ENCODE measurements at places on chromosomes 7 and 10. TPM values are rescaled to one million over a fixed set of nuclear protein-coding genes. Genes with fewer than 3 reads are reported as not detected.

GRCh38 chr10:62582101-62582705 lies 208.0 kb downstream of the ZNF365 start:
- H3K27ac ChIP-seq: peak overlapping the region; percentile 47
- H3K4me3 ChIP-seq: no peak overlapping the region
- no peaks in the 10 kb centered on the region for H3K27me3 ChIP-seq

- no peak overlapping the region for H3K27ac ChIP-seq
- no peaks in the 10 kb centered on the region for H3K4me1 ChIP-seq
- no peak overlapping the region for H3K4me3 ChIP-seq
- no peaks in the 10 kb centered on the region for H3K36me3 ChIP-seq
These were observed 4.0 kb upstream of the GCK start for GRCh38 chr7:44193011-44193802.

INHBA gene
- 19.2 TPM for total RNA-seq

CDK1 gene
- 0.66 TPM for total RNA-seq

DNA sequence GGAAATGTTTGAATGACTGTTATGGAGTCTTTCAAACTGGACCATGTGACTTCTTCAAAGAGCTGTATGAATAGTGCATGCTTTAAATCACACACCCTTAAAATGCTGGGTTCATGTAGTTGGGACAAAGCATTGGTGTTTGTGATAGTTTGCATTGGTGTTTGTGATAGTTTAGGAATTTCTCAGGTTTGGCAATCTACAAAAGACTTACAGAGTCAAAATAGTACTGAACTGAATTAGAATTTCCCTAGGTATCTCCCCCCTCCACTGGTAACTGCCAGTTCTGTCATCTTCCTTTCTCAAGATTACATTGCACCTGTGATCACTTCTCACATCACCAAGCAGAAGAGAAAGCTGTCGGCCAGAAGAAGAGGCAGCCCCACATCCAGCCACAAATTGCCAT lies 261.1 kb downstream of the GATA3 start:
- no peak overlapping the region for H3K4me3 ChIP-seq
- H3K36me3 ChIP-seq: no peaks in the 10 kb centered on the region
- no peaks in the 10 kb centered on the region for H3K27me3 ChIP-seq
- H3K4me1 ChIP-seq: no peaks in the 10 kb centered on the region

CTAGE8 gene
- 0.71 TPM for total RNA-seq

DNA sequence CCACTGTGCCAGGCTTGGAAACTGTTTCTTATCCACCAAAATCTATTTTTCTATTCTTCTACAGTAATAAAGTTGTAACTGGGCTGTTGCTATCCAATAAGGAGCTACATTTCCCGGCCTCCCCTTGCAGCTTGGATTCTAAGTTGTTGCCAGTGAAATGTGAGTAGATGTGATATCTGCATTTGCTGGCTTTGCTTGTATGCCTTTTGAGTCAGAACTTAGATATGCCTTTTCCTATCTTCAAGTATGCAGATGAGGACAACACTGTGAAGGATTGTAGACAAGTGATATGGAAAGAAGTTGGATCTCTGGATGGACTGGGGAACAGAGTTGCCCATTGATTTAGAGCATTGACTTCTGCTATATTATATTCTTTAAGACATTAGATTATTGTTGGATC lies 236.9 kb downstream of the REEP3 start:
- DNase-seq: no peak
- H3K27ac ChIP-seq: no peak overlapping the region
- H3K36me3 ChIP-seq: no peaks in the 10 kb centered on the region
- no peaks in the 10 kb centered on the region for H3K4me1 ChIP-seq

GRCh38 chr7:90999989-91000979 lies 263.9 kb upstream of the FZD1 start:
- H3K27me3 ChIP-seq: no peaks in the 10 kb centered on the region
- no peaks in the 10 kb centered on the region for H3K36me3 ChIP-seq
- H3K27ac ChIP-seq: no peak overlapping the region
- DNase-seq: no peak
- no peaks in the 10 kb centered on the region for H3K4me1 ChIP-seq

GRCh38 chr10:22649390-22649841 lies 65.0 kb downstream of the PIP4K2A start:
- H3K4me3 ChIP-seq: no peak overlapping the region
- peaks cover 27% of the 10 kb centered on the region for H3K4me1 ChIP-seq
- H3K36me3 ChIP-seq: no peaks in the 10 kb centered on the region

DNA sequence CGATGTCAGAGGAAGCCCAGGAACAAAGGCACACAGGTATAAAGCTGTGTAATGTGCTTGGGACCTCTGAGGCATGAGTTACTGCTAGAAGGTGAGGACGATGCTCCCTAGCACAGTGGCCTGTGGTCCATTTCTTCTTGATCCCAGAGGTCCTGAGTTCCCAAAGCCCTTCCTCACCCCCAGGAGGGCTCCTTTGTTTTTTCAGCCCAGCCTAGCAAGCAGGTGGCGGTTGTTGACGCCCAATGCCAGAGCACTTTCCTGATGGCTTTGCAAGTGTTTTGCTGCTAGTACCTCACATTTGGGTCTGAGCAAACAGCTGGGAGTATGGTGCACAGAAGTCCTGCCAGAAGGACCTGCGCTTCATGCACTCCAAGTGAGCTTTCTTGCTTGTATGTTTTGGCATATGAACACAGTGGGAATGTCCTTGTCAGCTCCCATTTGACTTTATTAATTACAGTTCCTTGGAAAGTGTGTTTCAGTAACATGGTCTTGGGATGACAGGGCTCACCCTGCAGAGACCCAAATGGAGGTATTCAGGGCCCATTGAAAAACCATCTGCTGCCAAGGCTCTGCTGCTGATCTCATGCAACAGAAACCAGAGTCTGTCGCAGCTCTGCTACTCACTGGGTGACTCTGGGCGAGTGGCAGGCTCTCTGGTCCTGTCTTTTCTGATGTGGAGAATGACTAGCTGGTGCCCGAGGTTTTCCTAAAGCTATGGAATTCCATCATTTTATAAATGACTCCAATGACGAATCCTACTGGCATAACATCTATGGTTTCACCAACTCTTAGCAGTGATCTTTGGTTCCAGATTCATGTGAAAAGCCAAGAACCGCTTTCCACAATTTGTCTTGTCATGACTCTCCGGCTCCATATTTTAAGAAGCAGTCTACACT lies 134.9 kb downstream of the ARID5B start:
- no peaks in the 10 kb centered on the region for H3K27me3 ChIP-seq
- H3K4me1 ChIP-seq: peaks cover 62% of the 10 kb centered on the region
- DNase-seq: no peak

DNA sequence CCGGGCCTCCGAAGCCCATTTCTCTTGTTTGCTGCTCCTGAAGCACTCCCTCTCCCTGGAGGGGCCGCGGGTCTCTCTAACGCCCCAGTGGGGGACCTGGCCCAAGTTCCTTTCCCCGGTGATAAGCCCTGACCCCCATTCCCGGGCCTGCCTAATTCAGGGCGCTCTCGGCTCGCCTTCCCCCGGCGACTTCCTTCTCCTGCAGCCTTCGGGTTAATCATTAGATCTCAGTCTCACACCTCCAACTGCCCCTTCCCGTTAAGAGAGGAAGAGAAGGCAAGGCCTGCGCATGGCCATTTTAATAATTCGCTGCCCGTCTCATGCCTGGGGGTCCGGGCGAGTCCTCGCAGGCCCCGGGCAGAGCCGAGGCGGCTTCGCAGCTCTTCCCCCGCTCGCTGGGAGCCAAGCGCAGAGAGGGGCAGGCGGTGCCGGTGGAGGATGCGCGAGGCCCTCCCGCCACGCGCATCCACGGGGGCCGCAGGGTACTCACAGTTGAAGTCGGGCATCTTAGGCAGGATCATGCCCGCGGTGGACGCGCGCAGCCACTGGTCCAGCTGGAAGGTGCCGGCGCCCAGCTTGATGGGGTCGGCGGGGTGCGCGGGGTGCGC lies 1.2 kb downstream of the MNX1 start:
- H3K27me3 ChIP-seq: peaks cover 98% of the 10 kb centered on the region
- H3K36me3 ChIP-seq: no peaks in the 10 kb centered on the region
- DNase-seq: no peak
- H3K4me3 ChIP-seq: peak overlapping the region; percentile 18

DNA sequence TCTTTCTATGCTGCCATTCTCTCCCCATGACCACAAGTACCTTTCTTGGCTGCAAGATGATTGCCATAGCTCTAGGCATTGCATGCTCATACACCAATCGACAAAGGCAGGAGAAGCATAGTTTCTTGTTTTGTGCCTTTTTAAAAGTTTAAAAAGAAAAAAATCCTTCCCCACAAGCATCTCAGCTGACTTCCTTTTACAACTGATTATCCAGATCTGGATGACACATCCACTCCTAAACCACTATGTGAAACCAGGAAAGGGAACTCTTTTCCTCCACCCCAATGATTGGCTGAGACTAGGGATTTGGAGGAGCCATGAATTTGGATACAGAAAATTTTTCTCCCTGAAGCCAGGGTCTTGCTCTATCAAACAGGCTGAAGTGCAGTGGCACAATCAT lies 14.5 kb upstream of the LRRC4 start:
- peaks cover 7% of the 10 kb centered on the region for H3K4me1 ChIP-seq
- no peak for DNase-seq
- no peaks in the 10 kb centered on the region for H3K36me3 ChIP-seq
- H3K27ac ChIP-seq: no peak overlapping the region

DNA sequence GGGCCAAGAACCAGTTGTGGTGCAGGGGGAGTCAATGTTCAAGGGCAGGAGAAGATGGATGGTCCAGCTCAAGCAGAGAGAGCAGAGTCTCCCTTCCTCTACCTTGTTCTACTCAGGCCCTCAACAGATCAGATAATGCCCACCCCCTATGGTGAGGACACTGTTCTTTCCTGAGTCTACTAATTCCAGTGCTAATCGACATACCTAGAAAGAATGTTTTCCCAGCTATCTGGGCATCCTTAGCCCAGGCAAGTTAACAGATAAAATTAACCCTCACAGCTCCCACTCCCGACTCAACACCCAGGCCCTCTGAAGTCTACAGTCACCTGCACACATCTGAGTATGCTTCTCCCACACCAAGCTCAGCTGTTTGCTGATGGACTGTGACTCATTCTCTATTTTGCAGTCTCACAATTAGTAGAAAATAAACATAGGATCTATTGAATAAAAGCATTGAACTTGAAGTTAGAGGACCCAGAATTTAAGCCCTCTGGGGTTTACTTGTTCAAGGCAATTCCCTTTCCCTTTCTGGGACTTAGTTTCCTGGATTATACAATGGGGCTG lies 17.1 kb downstream of the COL13A1 start:
- no peaks in the 10 kb centered on the region for H3K36me3 ChIP-seq
- no peaks in the 10 kb centered on the region for H3K4me1 ChIP-seq
- H3K4me3 ChIP-seq: no peak overlapping the region
- DNase-seq: no peak
- H3K27ac ChIP-seq: no peak overlapping the region
- no peaks in the 10 kb centered on the region for H3K27me3 ChIP-seq

- H3K4me3 ChIP-seq: no peak overlapping the region
- no peaks in the 10 kb centered on the region for H3K36me3 ChIP-seq
- H3K4me1 ChIP-seq: peaks cover 11% of the 10 kb centered on the region
- H3K27ac ChIP-seq: no peak overlapping the region
- no peak for DNase-seq
These were observed 2.4 kb upstream of the GRID1 start for GRCh38 chr10:86368987-86369386.

- H3K27ac ChIP-seq: peak overlapping the region; percentile 83
- no peak for DNase-seq
- H3K4me3 ChIP-seq: no peak overlapping the region
- no peaks in the 10 kb centered on the region for H3K36me3 ChIP-seq
These were observed 46.2 kb downstream of the GRK5 start for GRCh38 chr10:119253433-119254174.

DNA sequence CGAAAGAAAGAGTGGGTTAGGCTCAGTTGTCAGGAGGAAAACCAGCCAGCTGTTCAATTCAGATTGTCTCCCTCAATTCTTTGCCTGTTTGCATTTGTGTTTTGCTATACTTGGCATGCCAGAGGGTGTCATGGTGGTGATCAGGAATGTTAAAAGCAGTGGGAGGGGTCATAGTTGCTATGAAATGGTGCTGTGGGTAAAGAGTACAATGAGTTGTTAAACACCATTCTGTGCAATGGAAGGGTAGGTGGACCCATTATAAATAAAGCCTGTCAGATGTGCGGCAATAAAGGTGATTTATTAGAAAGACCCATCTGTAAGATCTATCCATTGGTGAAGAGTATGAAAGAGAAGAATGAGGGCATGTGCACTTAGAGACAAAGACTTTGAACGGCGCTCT lies 82.2 kb downstream of the MRPL32 start:
- no peak overlapping the region for H3K4me3 ChIP-seq
- no peaks in the 10 kb centered on the region for H3K4me1 ChIP-seq
- no peaks in the 10 kb centered on the region for H3K36me3 ChIP-seq
- H3K27me3 ChIP-seq: no peaks in the 10 kb centered on the region
- H3K27ac ChIP-seq: no peak overlapping the region

RPEL1 gene
- total RNA-seq: not detected

LRIT1 gene
- total RNA-seq: not detected

VAX1 gene
- not detected for total RNA-seq

DNA sequence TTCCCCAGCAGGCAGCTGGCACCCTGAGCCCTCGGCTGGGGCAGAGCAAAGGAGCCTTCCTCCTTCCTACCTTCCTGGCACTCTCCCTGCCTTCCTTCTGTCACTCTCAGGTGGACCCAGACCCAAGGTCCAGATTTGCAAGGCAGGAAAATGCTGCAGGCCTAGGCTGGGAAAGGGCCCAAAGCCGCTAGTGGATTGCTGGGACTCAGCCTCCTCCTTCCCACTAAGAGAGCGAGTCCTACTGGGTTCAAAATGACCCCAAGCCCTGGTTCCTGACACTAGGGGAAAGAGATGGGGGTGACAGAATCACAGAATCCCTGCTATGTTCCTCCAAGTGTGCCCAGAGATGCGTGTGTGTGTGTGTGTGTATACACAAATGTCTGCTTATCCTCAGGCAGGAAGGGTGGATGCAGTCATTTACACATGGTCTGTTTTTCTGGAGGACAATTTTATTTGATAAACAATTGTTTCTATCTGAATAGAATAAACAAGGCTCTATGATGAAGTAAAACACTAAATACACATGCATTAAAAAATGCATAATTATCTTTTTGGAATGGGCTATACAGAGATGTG lies 1.3 kb upstream of the PLAU start:
- no peak overlapping the region for H3K4me3 ChIP-seq
- H3K4me1 ChIP-seq: peaks cover 76% of the 10 kb centered on the region
- no peak for DNase-seq
- peak overlapping the region; percentile 61 for H3K27ac ChIP-seq

ADAM22 gene
- total RNA-seq: 3.3 TPM

PLPP4 gene
- 2.1 TPM for total RNA-seq

FGFBP3 gene
- total RNA-seq: 1.7 TPM

GRCh38 chr10:19098803-19099202 lies 50.2 kb downstream of the MALRD1 start:
- H3K4me1 ChIP-seq: no peaks in the 10 kb centered on the region
- no peaks in the 10 kb centered on the region for H3K36me3 ChIP-seq
- H3K27ac ChIP-seq: no peak overlapping the region
- DNase-seq: no peak
- no peaks in the 10 kb centered on the region for H3K27me3 ChIP-seq

EMX2 gene
- total RNA-seq: 0.52 TPM

- no peaks in the 10 kb centered on the region for H3K36me3 ChIP-seq
- DNase-seq: no peak
- no peaks in the 10 kb centered on the region for H3K4me1 ChIP-seq
- no peaks in the 10 kb centered on the region for H3K27me3 ChIP-seq
These were observed 151.6 kb downstream of the MALRD1 start for GRCh38 chr10:19200211-19200610.
